ELF-1 (cell line): ENCODE measurements at places on chromosomes 4 and X.

DNA sequence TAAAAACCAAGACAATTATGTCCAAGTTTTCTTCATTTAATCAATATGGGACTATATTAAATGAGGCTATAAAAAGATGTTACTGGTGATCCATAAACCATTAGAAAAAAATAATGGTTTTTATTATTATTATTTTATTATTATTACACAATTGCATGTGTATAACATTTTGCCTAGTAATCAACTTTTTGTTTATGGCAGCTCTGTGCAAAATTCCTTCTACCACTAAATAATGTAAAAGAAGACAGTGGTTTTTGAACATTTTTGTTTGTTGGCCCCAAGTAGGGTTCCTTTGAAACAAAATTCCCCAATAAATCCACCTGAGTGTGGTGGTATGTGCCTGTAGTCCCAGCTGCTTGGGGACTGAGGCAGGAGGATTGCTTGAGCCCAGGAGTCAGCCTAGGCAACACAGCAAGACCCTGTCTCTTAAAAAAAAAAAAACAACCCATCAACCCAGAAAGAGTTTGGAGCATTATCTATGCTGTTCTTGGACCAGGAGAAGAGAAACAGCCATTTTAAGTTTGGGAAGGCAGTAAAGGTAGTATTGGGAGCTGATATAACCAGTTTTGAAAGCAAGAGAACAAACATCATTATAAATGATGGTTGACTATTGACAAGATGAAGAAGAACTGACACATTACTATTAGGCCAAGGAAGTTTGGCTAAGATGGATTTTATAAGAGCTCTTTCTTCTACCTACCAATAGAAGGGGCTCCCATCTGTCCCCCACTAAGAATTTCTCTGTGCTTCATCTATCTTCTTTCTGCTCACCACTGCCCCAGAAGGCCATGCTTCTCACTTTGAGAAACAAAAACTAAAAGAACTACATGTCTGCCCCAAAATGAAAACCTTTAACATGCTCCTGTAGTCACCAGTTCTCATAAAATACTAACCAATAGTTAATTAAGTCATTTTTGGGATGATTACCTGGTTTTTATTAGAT lies 2.2 kb downstream of the TMEM156 start:
- DNase-seq, result no peak

GRCh38 chrX:130414800-130415199 lies 13.0 kb downstream of the RBMX2 start:
- DNase-seq, result no peak

- peak; percentile 76 for DNase-seq
Measured at GRCh38 chrX:46574774-46575381, 1.3 kb downstream of the CHST7 start.

GRCh38 chrX:50813843-50814661 lies at the start of gene SHROOM4:
SHROOM4 (minus strand) TSS chrX:50814194; CDS start chrX:50814018, 176 bp downstream.
- peak; percentile 85 for DNase-seq

DNA sequence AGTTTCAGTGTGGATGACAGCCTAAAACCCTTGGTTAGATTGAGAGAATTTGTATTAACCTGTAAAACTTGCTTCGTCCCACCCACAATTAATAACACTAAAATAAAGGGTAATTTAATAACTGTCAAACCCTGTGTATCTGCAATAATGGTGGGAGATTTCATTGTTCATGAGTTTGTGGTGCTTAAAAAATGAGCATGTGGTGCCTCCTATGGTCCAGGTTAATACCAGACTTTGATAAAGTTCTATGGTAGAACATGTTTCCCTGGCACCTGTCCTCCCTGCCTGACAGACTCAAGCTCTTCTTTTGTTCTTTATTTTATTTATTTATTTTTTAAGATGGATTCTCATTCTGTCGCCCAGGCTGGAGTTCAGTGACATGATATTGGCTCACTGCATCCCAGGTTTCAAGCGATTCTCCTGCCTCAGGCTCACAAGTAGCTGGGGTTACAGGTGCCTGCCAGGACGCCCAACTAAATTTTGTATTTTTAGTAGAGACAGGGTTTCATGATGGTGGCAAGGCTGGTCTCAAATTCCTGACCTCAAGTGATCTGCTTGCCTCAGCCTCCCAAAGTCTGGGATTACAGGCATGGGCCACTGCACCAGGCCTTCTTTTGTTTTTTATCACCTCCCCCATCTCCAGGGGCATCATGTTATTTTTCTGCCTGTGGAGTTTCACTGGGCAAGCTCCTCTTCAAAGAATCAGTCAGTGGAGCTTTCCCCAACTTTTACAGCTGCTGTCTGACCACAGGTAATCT lies 289.2 kb downstream of the NR3C2 start:
- no peak for DNase-seq

- DNase-seq, result no peak
Measured at GRCh38 chr4:177161781-177162180, 147.9 kb upstream of the NEIL3 start.

GRCh38 chr4:75779105-75779757 lies 54.9 kb downstream of the USO1 start:
- DNase-seq, result no peak

GRCh38 chr4:25092139-25092538 lies 61.4 kb upstream of the LGI2 start:
- peak; percentile 26 for DNase-seq

GRCh38 chr4:157973297-157973696 lies 199.5 kb downstream of the GASK1B start:
- DNase-seq, result no peak

DNA sequence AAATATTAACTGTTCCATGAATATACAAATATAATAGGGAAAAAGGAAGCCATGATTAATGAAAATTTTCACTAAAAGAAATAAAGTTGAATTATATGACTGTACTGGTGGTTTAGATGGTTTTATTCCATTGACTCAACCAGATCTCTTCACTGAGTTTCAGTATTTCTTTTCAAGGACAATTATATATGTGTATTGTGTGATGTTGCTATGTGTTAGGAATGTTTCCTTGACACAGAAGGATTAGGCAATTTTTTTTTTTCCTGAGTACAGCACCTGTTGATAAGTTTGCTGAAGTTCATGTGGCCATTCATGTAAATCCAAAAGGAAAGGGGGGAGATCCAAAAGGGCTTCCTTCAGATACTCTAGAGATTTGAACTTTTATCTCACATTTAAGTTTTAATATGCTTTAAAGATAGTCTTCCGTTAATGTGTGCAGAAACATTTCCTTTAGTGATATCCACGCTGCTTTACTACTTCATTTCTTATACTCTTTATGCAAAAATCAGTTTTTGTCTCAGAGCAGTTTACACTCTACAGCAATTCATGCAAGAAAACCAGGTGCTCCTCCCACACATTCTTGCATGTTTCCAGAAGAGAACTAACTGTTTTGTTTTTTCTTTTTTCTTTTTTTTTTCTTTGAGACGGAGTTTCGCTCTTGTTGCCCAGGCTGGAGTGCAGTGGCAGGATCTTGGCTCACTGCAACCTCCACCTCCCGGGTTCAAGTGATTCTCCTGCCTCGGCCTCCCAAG lies 249.1 kb downstream of the RPA4 start:
- no peak for DNase-seq

DNA sequence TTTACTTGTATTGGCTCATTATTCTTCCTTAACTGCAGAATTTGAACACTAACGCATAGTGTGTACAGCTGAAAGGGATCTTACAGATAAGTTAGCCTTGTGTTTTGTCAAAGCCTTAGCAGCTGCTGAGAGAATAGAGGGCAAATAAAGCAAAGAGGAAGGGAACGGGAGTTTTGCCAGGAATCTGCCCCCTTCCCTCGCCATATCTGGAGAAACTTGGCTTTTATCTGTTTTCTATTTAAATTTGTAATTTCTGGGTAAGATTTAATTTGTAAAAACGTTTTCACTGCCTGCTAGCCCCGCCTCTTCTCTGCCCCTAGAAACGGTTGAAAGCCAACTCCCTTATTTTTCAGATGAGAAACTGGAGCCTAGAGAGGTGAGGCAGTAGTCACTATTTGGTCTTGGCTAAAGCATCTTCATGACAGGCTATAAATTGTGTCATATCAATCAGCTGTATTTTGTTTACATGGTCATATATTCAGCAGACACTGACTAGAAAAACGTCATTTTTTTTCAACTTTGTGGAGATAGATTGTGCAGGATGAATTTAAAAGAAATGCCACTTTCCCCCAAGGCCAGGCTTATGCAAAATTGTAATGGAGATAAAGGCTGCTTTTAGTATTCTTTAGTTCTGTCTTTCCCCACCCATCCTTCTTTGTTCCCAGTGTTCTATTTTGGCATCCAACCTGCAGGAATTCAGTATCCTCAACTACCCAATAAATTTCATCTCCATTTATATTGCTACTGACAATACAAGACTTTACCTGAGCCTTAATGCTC lies 319.4 kb downstream of the SH2D1A start:
- peak; percentile 4 for DNase-seq

DNA sequence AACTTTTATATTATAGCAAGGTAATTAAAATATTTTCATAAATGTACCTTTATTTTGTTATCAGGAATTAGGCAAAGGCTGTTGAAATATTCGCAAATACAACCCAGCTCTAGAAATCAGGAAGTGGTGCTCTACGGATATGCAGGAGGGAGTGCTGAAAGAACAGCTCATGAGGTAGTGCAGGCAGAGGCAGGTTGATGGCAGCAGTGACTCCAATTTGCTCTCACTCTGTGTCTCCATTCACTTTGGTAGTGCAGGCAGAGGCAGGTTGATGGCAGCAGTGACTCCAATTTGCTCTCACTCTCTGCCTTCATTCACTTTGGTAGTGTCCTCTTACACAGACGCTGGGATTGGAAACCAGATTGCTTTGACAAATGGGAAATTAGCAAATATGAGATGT lies 277.9 kb downstream of the TRIML1 start:
- peak; percentile 36 for DNase-seq

GRCh38 chr4:692771-693554 lies 4.0 kb upstream of the SLC49A3 start:
- peak; percentile 73 for DNase-seq
